ENCODE measurements at places on chromosomes 7 and 10.
A peak's percentile ranks its signal among the peaks of the same experiment; 100 is the strongest.

DNA sequence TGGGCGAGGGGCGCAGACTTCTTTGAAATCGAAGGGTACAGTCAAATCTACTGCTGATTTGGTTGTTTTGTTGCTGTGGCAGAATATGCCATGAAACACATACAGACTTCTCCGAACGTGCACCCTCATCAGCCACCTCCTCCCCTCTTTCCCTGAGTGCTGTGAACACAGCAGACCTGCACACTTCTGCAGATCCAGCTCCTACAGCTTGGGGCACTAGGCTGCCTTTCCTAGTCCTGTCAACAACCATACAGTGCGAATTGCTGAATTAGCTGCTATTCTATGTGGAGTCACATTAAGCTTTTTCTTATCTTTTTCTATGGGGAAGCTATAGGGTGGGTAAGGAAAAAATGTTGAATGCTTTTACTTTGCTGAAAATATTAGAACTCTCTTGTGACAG lies 57.5 kb downstream of the COL17A1 start:
- no peak for DNase-seq

- no peak for DNase-seq
Observed at GRCh38 chr10:78528749-78529204, 495.1 kb downstream of the RPS24 start.

GRCh38 chr7:158651968-158652565 lies 52.5 kb downstream of the NCAPG2 start:
- no peak for DNase-seq

GRCh38 chr10:126670056-126670894 lies at the start of gene C10orf90:
Gene C10orf90 (minus strand): TSS chr10:126670693. CDS start chr10:126670480, 213 bp downstream.
- no peak for DNase-seq

DNA sequence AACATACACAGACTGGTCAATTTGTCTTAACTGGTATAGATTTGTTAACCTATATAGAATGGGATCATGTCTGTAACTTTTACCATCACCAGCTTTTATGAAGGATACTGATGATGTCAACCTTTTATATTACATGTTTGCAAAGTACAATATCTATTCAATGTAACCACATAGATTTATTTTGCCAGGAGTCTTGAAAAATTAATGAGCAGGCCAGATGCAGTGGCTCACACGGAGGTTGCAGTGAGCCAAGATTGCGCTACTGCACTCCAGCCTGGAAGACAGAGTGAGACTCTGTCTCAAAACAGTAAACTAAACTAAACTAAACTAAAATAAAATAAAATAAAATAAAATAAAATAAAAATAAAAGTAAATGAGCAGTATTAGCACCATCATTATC lies 30.0 kb upstream of the PARD3 start:
- DNase-seq, result no peak

- no peak for DNase-seq
Observed at GRCh38 chr7:44134943-44135628, 6.0 kb downstream of the MYL7 start.

DNA sequence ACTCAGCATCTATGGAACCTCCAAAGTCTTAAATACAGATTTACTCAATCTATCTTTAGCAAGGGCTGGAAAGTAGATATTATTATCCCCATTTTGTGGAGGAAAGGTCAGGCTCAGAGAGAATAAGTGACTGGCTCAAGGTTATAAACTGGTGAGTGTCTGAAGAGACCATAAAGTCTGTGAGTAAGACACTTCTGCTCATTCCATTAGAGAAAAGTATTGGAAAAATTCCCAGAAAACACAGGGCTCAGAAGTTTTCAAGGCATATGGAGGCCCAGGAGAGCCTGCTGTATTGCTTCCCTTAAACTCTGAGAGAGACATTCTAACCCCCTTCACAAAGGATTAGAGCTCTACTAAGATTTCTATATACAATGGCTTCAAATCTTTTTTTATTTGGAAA lies 134.8 kb downstream of the PCDH15 start:
- no peak for DNase-seq

DNA sequence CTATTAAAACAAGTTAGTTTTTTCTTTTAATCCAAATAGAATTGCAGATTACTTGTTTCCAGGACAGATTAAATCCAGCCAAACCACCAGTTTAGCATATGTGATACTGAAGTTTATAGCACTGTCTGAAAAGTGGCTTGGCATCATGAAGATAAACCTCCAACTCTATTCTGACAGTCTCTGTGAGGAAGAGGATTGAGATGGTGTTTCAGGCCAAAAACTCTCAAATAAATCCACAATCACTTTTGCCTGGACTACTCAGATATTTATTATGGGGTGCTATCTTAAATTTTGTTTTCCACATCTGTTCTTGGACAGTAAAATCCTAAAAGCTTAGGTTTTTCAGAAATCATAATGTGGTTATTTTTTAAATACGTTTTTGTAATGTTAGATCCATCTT lies 161.7 kb upstream of the SEMA3C start:
- DNase-seq, result no peak

DNA sequence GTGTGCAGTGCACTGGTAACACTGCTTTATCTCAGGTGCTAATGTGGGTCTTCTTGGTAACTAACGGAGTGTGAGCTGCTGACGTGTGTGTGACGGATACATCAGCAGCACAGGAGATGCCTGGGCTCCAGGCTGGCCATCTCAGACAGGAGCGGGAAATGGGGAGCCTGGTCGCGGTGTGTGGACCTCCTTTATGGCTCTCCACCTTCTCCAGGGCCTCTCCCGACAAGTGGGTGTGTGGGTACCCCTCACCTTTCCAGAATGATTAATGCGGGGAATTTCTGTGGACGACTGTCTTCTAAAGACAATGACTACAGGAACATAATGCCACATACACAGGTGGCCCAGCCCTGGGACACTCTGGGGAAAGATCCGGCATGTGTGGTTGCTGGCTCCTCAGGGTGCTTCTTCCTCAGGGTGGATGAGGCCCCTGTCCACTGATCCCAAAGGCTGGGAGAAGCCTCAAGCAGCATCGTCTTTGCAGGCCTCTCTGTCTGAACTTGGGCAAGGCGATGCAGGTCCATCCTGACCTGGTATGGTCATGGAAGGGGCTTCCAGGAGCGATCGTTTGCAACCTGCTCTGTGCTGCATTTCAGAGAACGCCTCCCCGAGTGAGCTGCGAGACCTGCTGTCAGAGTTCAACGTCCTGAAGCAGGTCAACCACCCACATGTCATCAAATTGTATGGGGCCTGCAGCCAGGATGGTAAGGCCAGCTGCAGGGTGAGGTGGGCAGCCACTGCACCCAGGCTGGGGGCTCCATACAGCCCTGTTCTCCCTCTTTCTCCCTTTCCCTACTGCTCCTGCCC lies 20.3 kb upstream of the CSGALNACT2 start:
- DNase-seq, result no peak

DNA sequence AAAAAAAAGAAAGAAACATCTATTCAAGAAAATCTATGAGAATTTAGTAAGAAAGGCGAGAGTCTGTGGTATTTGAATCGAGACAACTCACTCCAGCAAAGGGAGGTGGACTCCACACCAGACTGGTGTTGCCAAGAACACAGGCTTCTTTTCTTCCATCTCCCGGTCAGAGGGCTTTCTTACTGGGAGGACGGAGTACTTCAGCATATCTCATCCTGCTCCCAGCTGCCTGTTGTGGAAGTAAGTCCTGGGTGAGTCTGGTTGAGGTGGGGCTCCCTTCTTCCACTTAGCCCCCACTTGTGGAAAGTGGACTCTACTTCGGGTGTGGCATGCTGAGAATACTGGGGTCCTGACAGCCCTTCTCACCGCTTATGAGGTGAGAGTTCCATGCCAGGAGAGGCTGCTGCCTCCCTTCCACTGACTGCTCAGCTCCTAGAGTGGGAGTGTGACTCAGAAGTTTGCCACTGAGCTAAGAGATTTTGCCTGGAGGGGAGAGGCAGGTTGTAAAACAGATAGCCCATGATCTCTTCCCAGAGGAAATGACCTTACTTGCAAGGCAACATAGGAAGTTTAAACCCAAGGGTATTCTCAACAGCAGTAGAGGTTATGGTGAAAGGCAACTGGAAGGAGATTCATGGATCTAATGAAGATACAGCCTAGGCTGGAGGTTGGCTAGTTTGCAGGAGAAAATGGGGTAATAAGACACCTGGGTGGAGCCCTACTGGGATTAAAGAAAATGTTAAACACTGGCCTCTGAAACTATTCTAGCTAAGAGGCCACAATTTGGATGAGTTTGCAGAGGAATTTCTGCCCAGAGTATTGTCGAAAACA lies 3.5 kb upstream of the NACAD start:
- no peak for DNase-seq

- no peak for DNase-seq
Observed at GRCh38 chr7:70975754-70976153, 156.2 kb upstream of the GALNT17 start.

GRCh38 chr7:107236862-107237261 lies 68.1 kb downstream of the HBP1 start:
- no peak for DNase-seq

- DNase-seq, result no peak
Observed at GRCh38 chr7:79529881-79530235, 76.4 kb upstream of the MAGI2 start.

GRCh38 chr7:55181762-55182161 lies 162.9 kb downstream of the EGFR start:
- no peak for DNase-seq

- no peak for DNase-seq
Observed at GRCh38 chr7:55476852-55477780, 95.2 kb downstream of the VOPP1 start.

DNA sequence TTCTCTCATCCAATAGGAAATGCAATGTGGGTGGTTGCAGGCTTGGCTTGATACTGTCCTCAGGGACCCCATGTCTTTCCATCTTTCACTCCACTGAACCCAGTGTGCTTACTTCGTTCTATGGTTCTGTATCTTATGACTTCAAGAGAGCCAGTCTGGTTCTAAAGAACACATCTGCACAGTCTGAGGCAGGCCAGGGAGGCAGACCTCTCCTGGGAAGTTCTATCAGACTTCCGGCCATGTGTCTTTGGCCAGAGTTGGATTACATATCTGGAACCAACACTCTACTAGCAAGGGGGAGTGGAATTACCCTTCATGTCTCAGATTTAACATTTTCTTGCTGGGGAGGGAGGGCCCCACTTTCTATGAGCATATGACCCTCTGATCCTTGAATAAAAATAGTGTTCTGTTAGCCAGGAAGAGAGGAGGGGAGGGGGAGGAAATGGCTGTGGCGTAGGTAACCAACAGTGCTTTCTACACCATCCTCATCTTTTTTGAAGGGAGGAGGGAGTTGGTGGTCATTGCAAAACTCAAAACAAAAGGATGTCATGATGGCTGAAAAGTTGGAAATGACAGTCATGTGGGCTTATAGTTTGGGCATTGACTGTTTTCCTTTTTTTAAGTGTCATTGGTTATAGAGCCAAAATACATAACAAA lies 370.2 kb downstream of the GATA3 start:
- DNase-seq, result no peak

DNA sequence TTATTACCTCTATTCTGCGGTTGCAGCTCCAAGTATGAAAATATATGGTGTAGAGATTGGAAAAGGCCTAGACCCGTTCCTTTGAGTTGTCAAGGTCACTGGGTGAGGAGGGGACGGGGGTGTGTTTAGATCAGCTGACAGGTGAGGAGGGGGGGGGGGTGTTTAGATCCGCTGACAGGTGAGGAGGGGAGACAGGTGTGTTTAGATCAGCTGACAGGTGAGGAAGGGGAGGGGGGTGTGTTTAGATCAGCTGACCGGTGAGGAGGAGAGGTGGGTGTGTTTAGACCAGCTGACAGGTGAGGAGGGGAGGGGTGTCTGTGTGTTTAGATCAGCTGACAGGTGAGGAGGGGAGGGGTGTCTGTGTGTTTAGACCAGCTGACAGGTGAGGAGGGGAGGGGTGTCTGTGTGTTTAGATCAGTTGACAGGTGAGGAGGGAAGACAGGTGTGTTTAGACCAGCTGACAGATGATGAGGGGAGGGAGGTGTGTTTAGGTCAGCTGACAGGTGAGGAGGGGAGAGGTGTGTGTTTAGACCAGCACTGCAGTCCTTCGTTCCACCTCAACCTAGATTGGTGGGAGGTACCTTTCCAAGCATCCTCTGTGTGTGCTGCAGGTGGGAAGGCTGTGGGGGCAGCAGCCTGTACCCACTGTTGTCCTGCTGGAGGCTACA lies 655.0 kb upstream of the ADARB2 start:
- DNase-seq, result no peak

DNA sequence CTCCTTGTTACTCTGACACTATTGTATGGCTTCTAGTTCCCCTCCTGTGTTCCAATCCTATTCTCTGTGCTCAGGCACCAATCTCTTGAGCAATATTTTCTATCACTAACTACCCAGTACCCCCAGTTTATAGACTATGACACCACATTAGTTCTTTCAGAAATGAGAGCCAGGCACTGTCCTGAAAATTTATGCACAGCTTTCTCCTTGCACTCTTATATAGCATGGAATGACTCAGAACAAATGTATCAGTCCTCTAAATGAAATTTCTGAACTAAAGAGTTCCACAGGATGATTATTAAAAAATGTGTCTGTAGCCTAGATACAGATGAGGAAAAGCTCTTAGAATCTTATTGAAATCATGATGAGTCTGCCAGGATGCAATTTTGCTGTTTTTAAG lies 489.9 kb downstream of the XPNPEP1 start:
- no peak for DNase-seq

DNA sequence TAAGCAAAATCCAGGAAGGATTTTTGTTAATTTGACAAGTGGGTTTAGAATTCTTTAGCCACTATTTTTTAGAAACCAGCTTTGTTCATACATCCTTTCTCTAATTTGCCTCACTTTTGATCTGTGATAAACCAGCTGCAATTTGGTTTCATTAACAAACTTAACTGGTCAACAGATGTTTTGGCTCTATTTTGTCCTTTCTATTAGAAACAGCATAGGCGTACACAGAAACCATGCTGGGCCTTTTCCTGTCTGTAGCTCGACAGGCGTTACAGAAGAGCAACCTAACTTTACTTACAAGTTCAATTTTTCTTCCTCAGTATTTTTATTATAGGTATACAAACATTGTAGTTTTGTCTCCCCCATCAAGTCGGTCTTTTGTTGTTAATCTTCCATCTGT lies 28.2 kb downstream of the KAT6B start:
- DNase-seq, result no peak

DNA sequence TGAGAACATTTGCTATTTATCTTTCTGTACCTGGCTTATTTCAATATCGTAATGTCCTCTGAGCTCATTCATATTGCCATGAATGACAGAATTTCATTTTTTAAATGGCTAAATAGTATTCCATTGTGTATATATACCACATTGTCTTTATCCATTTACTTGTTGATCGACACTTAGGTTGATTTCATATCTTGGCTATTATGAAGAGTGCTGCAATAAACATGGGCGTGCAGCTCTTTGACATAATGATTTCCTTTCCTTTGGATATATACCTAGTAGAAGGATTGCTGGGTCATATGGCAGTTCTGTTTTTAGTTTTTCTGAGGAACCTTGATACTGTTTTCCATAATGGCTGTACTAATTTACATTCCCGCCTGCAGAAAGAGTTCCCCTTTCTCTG lies 30.2 kb downstream of the NEURL1 start:
- DNase-seq, result no peak

DNA sequence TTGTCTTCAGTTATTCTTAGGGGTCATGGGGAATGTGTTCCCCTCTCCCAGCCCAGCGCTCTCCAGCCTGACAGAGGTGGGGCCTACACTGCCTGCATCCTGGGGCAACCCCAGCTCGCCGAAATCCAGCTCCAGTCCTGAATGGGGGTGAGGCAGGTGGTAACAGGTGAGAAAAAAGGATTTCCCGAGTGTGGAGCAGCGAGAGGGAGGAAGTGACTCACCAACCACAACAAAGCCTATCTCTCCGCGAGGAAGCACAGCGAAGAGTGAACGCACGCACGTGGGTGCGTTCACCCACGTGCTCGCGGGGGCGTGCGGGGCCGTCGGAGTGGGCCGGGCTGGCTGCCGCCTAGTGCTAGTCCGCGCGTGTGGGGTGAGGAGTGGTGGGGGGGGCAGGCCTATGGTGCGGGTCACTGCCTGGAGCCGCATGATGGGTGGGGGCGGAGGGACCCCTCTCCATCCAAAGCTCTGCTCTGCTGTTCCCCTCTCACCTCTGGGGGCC lies 855 bp upstream of the PALD1 start:
- peak; percentile 52 for DNase-seq

Data from naive B cell (primary cell).